Fibroblast of the aortic adventitia (primary cell): ENCODE measurements at places on chromosomes 13 and 19. TPM values are rescaled to one million over a fixed set of nuclear protein-coding genes. Genes with fewer than 3 reads are reported as not detected.

The CDC42EP5 gene
- total RNA-seq, result 7.9 and 48.8 TPM in 2 replicates

The TMEM91 gene
- 4.7 and 5.6 TPM in 2 replicates for total RNA-seq

The CEACAM7 gene
- not detected in 2 replicates for total RNA-seq

The APOC4 gene
- not detected in 2 replicates for total RNA-seq

The ATP8A2 gene
- under 0.01 TPM in 1 of 2 replicates, not detected in the other for total RNA-seq

The ADGRE3 gene
- not detected in 2 replicates for total RNA-seq

The NLRP9 gene
- not detected in 2 replicates for total RNA-seq

The KLK11 gene
- total RNA-seq, result not detected in 2 replicates

The SIGLEC5 gene
- total RNA-seq, result not detected in 2 replicates
